DND-41 (cell line): ENCODE measurements at places on chromosomes 6 and 20.

GRCh38 chr6:113825781-113826180 is 31.4 kb upstream of the MARCKS start:
- DNase-seq: no peak

GRCh38 chr6:9140951-9141460 is 705.7 kb upstream of the SLC35B3 start:
- DNase-seq: no peak

DNA sequence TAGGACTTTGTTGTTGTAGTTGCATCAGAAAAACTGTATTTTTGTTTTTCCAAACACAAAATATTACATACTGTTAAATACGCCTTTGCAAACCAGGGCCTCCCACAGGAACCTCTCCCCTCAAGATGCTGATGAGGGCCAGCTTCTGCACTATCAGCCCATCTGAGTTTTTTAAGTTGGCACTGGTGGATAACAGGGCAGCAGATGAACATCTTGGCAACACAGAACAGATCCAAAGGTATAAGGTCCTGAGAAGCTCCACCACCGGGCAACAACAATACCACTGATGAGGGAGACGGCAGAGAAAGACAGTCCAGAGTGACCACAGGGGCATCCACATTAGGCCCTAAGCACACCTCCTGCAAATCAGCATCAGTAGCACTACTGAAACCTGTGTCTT is 177.7 kb downstream of the DLL1 start:
- DNase-seq: no peak

DNA sequence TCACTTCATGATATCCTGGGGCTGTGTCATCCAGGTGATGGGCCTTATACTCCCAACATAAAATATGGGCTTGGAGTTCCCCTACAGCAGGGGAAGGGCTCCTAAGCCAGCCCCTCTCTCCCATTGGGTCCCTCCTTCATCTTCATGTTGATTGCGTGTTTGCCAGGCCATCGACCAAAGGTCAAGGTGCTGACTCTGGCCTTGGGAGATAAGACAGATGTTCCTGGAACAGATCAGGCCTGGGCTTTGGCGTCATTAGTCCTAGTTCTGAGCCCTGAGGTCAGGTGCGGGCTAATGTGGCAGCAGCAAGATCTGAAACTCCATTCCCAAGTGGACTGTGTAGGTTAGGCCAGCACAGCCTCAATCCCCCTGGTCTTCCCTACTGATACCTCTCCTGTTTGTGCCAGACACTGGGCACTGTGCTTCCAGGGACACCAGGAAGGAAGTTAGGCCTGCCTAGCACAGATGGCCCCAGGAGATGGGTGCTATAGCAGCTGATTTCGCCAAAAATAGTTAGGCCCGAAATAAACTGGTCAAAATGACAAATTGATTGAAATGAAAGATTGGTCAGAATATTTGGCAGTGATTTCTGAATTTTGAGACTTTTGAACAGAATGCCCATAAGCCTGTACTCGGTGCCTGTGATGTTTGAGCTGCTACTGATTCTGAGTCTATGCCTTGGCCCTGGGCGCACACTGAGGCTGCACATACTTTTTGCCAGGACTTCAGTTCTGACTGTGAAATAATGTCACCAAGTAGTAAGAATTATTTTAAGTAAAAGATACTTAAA is 28.8 kb downstream of the EPB41L1 start:
- DNase-seq: no peak
